ENCODE measurements at places on chromosomes 13 and 19.

- DNase-seq: no peak
Observed at GRCh38 chr13:60970736-60971135, 444.9 kb downstream of the PCDH20 start.

- DNase-seq: no peak
Observed at GRCh38 chr13:34897220-34897619, 44.9 kb upstream of the NBEA start.

- DNase-seq: no peak
Observed at GRCh38 chr13:83221256-83221655, 661.0 kb downstream of the SLITRK1 start.

- no peak for DNase-seq
Observed at GRCh38 chr13:110853235-110853721, 61.6 kb downstream of the ANKRD10 start.

DNA sequence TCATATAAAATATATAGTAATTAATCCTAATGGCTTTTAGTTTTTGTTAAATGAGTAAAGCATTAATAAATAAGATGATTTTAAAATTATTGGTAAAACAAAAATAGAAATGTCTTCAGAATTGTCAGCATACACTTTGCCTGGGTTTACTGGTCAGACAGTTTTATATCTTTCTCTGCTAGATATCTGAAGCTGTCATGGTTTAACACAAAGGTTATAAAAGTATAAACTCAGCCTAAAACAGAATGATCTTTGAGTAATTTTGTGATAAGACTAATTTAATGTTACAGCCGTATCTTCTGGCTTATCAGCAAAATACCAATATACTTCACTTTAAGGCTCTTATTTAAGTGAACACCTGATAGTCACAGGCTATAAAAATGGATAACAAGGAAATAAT, 17.8 kb upstream of the NAA16 start:
- no peak for DNase-seq

DNA sequence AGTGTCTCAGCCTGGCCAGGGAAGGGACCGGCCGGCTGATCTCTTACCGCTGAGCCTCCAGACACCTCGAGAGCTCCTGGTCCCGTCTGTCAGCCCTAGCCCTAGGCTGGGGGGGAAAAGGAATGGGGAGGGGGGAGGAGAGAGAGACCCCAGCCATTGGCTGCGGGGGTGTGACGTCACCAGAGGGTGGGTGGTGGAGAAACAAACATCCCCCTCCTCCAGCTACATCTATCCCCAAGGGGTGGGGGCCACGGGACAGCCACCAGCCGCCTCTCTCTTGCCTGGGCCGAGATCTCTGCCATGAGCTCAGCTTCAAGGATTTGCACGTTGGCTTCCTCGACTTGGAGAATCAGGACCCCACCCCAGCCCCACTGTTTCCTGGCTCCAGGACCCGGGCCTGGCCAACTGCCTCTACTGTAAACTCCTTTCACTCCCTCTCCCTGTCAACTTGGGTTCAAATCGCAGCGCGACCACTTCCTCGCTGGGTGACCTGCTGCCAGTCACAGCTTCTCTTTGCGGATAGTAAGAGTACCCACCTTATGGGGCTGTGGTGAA, at the start of gene PRX:
TSS of gene PRX (minus strand) at position 88 of the 555 bp plus-strand sequence. CDS start 5,446 bp downstream, outside the sequence.
- no peak for DNase-seq

- DNase-seq: no peak
Observed at GRCh38 chr13:91664039-91664438, 265.6 kb downstream of the GPC5 start.

DNA sequence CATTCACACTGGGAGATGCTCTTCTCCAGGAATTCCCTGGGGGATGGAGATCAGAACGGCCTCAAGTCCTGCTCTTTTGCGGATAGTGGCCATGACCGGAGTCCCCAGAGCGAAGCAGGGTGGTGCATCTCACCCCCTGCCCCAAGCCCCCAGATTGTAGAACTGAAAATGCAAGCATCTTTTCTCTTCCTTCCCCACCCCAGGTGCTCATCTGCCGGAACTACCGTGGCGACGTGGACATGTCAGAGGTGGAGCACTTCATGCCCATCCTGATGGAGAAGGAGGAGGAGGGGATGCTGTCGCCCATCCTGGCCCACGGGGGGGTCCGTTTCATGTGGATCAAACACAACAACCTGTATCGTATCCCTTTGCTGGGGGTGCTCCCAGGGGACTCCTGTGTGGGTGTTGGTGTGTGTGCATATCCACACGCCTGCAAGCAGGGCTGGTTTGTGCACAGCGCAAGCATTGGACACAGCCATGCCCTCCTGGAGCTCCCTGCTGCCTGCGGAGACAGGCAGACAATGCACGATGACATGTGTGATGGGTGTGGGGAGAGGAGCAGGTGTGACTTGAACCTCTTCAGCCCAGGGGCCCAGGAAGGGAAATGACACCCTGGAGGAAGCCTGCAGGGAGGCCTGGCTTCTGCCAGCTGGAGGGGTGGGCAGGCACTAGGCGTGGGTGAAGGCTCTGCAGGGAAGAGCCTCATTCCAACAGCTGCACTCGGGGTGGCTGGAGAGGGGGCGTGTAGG, 5.7 kb downstream of the AP1M1 start:
- DNase-seq: no peak

- no peak for DNase-seq
Observed at GRCh38 chr13:30241532-30241931, 65.8 kb downstream of the KATNAL1 start.

DNA sequence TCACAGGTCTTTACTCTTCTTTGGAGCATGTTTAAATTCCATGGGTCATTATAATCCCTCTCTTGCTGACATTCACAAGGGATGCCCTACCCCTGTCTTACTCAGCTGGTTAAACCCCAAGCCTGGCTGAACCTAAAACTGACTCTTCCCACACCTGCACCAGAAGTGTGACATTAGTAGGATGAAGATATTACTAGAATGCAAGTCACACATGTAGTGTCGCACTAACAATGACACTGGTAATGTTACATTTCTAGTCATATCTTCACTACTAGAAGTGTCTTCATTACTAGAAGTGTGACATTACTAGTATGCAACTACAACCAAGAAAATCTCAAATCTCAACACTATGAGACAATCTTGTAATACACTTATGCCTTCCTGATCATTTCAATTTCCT, 14.2 kb downstream of the ZAR1L start:
- no peak for DNase-seq

DNA sequence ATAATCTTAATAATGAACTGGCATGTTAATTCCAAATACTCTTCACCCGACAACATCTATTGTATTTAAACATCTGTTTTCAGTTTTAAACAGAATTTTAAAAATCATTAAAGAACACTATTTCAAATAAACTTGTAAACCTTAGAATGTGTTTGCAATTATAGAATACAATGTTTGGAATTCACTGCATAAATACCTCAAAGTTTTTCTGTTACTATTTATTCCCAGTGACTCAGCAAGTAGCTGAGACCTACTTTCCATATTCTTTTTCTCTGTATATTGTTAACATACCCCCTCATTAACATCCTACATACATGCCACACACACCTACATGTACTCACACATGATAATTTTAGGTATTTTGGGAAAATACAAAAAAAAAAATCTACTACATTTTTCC, 1134.3 kb downstream of the SLITRK1 start:
- no peak for DNase-seq

DNA sequence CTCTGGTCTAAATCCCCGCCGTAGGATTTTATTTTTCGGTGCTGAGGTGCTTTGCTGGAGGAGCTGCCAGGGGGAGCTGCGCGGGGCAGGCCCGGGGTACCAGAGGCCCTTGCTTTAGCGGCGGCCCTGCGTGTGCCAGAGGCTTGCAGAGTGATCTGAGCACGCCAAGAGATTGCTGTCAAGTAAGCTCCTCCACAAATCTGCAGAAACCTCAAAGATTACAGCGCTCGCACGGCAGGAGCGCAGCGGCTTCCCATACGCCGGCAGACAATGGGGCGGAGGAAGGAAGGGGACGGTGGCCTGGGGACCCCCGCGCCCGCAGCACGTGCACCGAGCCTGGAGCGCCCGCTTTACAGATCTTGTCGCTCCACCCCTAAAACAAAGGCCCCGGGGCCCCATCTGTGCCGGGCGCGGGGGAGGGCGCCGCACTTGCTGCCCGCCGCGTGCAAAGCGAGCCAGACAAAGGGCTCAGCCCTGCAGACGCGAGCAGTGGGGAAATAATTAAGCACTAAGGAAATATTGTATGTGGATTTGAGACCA, 9.1 kb upstream of the C19orf12 start:
- no peak for DNase-seq

DNA sequence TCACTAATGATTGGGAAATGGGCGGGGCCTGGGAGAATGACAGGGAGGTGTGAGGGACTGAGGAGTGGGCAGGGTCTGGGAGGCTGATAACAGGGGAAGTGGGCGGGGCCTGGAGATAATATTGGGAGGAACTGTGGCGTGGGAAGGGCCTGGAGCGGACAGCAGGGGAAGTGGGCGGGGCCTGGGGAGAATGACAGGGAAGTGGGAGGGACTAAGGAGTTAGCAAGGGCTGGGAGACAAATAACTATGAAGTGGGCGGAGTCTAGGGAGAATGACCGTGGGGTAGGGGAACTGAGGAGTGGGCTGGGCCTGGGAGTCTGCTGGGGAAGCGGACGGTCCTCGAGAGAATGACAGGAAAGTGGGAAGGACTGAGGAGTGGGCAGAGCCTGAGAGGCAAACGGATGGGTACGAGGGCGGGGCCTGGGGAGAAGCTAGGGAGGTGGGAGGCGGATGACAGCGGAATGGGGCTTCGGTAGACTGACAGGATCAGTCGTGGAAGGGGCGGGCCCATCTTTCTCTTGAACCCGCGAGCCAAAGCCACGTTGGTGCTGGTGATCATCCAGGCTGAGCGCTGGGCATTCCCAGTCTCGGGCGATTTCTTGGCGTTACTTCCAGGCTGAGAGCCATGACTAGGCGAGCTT, 14.0 kb upstream of the TUBB4A start:
- DNase-seq: no peak

- DNase-seq: no peak
Observed at GRCh38 chr13:39859898-39860297, 204.4 kb downstream of the COG6 start.

DNA sequence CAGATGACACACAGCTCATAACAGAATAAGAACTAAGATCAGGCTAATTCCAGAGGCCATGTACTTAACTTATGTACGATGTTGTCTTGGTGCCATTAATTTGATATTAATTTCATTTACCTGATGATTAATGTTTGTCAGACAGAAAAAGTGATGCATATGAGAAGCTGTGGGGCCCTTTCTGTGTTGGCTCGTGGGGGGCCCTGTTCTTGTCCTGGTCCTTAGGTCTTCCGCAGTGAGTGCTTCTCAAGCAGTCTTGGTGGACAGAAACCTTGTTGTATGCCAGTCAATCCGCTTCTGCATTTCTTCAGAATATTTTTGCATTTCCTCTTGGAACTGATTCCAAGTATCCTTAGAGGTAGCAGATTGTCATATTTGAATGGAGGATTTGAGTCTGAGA, 20.2 kb downstream of the SAFB start:
- DNase-seq: no peak

GRCh38 chr13:105168295-105168694, 1367.2 kb downstream of the EFNB2 start:
- no peak for DNase-seq

GRCh38 chr13:97121894-97122293, 100.2 kb upstream of the MBNL2 start:
- no peak for DNase-seq

DNA sequence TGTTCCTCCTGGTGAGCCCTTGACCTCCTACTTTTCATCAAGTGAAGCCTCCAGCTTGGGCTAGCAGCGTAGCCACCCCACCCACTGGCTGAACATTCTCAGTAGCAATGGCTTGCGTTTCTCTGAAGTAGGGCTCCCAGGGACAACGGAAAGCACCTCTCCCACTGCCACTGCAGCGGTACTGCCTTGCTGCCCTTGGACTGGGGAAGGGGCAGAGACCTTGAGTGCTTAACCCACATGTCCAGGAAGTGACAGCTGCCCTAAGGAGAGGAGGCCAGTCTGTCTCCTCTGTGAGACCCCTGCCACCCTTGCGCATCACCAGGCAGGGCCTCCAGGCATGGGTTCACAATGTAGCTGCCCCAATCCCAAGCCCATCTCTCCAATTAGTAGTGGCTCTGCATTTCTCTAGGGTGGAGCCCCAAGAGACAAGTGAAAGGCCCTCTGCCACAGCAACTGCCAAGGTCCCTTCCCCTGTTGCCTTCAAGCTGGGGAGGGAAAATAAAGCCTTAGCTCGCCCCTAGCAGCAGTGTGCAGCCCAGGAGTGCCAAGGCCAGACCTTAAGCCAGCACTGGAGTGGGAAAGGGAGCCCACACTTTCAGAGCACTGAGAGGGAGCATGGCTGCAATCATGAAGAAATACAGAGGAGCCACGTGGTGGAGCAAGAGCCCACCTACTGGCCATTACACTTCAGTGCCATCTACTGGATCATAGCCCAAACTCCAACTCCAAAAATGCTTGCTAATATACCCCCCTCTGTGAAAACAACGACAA, 175.9 kb upstream of the TRPC4 start:
- DNase-seq: no peak

DNA sequence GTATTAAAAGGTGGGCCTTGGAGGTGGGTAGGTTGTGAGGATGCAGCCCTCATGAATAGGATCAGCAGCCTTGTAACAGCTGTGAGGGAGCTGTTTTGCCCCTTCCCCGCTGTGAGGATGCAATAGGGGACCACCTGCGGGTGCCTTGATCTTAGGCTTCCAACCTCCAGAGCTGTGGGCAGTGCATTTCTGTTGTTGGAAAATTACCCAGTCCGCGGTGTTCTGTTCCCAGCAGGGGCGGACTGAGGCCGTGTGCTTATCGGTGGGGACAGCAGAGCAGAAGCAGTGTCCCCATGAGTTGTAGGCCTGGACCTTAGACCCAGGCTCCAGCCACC, 54.8 kb upstream of the TEX29 start:
- no peak for DNase-seq

GRCh38 chr19:37127999-37128820, 44.3 kb downstream of the ZNF585A start:
- no peak for DNase-seq

DNA sequence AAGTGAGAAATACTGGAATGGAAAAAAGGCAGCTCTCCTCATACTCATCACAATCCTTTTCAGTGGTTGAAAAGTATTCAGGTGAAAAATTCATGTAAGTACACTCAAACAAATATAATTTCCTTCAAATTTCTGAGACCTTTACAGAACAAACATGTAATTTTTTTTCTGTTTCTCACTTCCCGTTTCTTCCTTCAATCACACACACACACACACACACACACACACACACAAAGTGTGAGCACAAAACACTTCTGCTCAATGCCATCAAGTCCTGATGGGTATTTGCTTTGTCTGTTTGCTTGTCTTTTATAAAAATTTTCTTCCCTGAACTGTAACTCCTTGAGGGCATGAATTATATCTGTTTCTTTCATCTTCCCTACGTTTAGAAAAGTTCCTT, 110.6 kb downstream of the LIG4 start:
- DNase-seq: no peak

GRCh38 chr13:50672025-50672424, 171.5 kb downstream of the DLEU7 start:
- DNase-seq: no peak

GRCh38 chr13:99686944-99687411, 185.7 kb downstream of the TM9SF2 start:
- DNase-seq: no peak

GRCh38 chr13:98134901-98135300, 8.0 kb upstream of the FARP1 start:
- no peak for DNase-seq

GRCh38 chr13:50758796-50759195, 84.7 kb downstream of the DLEU7 start:
- DNase-seq: no peak

- no peak for DNase-seq
Observed at GRCh38 chr13:79870766-79871165, 389.8 kb downstream of the NDFIP2 start.

GRCh38 chr13:40777809-40778175, 6.8 kb upstream of the MRPS31 start:
- no peak for DNase-seq

GRCh38 chr13:52695856-52696255, 43.2 kb downstream of the SUGT1 start:
- no peak for DNase-seq
